ENCODE measurements at places on chromosomes 1 and 21. TPM values are rescaled to one million over a fixed set of nuclear protein-coding genes. Genes with fewer than 3 reads are reported as not detected.

The PIK3R3 gene
- total RNA-seq, result 0.80 TPM

The CBS gene
- total RNA-seq, result 11.0 TPM

The VWA1 gene
- 16.5 TPM for total RNA-seq

The LMX1A gene
- total RNA-seq, result not detected

The GIPC2 gene
- total RNA-seq, result not detected

The SPAG17 gene
- total RNA-seq, result not detected

The FCN3 gene
- total RNA-seq, result not detected
